CD4-positive, CD25-positive, alpha-beta regulatory T cell (primary cell): ENCODE measurements at places on chromosomes 5 and 9.

DNA sequence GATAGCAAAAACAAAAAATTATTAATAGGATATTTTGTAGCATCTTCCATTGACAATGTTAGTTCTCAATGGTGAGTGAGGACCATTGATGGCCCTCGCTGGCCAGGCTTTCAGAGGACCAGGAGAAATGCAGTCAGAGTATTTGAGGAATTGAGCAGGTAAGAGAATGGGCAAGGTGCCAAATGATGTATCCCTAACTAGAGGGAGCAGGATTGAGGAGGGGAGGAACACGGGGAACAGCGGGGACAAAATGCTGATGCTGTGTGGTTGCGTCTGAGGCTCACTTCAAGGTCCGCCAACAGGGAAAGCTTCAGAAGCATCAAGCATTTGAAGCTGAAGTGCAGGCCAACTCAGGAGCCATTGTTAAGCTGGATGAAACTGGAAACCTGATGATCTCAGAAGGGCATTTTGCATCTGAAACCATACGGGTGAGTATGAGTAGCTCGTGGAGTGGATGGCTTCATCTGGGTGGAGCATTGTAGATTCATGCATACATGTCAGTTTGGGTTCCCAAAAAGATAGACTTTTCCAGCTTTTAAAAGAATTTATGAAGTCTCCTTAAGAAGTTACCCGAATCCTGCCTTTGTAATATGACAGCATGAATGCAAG is 16.2 kb downstream of the SPTAN1 start:
- no peak for DNase-seq
- H3K27ac ChIP-seq: no peak overlapping the region
- no peak overlapping the region for H3K4me3 ChIP-seq
- peaks cover 68% of the 10 kb centered on the region for H3K36me3 ChIP-seq
- H3K27me3 ChIP-seq: no peaks in the 10 kb centered on the region
- H3K4me1 ChIP-seq: peaks cover 5% of the 10 kb centered on the region

DNA sequence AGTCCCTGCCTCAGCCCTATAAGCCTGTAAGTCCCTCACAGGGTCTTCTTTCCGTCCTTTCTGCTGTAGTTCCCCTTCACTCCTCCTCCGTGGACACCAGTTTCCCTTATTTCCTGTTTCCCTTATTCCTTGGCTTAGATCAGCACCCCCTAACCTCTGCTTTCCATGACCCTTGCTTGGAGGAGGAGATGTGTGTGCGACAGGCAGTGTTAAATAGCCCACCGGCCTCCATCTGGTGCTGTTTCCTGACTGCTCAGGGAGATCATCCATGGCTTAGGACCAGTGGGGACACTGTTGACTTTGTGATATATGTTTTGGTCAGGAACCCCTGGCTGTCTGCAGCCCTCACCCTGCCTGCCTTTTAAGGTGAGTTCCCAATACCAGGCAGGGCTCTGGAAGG is 34.1 kb upstream of the PSD2 start:
- H3K4me1 ChIP-seq: peaks cover 18% of the 10 kb centered on the region
- H3K36me3 ChIP-seq: no peaks in the 10 kb centered on the region
- no peak overlapping the region for H3K27ac ChIP-seq
- H3K27me3 ChIP-seq: peaks cover 10% of the 10 kb centered on the region
- H3K4me3 ChIP-seq: no peak overlapping the region

DNA sequence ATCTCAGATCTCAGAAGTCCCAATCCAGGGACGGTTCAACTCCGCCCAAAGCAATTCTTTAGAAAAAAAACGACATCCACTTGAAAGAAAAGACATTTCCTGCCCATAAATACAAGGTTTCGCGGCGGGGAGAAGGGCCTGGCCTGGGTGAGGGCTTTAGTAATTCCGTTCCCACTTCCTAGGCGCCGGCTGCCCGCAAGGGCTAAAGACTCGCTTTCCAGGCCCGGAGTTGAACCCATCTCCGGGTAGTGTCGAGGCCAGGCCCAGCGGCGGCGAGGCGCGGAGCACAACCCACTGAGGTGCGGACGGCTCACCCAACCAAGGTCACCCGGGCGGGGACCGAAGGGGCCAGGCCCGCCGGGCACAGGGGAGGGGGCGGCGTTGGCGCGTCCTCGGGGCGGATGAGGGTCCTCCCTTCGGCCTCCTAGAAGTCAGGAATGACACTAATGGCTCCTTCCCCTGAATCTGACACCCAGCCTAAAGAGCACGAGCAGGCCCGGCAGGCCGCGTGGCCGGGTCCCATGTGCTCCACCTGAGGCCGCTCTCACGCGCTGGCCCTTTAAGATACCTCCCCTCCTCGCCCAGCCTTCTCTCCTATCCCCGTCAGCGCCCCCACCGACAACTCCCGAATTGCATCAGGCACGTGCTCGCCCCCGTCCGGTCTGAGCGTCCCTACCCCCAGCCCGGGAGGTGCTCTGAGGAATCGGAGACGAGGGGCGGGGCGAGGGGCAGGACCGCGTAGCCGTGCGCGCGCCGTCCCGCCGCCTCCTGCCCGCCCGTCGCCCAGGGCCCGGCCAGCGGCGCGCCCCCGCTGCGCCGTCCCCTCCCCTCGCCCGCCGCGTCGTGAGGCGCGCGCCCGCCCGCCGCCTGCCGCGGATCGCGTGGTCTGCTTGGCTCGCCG is 467 bp upstream of the LARP1 start:
- peaks cover 30% of the 10 kb centered on the region for H3K4me1 ChIP-seq
- peak; percentile 99 for DNase-seq
- H3K4me3 ChIP-seq: peak overlapping the region; percentile 48

DNA sequence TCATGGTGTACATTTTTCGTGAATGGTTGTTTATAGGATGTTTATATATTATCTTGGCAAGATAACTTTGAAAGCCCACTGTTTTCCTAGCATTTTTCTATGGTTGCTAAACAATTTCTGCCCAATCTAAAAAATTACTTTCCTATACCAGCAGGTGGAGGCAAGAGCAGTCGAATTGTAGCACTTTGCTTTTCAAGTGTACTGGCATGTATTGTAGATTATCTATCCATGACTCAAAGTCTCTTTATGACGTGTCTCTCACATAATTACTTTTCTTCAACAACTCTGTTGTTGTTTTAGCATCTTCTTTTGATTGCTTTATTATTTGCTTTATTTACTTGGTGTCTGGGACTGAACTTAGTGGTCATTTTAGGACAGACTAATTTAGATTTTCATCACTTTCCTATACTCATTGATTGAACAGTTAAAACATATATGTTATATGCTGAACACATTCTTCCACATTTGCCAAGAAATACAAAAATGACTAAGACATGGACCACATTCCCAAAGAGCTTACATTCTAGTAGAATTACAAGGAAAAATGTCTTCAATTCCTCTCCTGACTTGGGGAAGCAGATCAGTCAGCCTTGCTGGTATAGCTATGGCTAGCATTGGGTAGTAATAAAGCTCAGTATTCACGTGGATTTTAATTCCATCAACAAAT is 20.7 kb downstream of the NLN start:
- no peak overlapping the region for H3K4me3 ChIP-seq
- no peak for DNase-seq
- H3K27ac ChIP-seq: no peak overlapping the region
- no peaks in the 10 kb centered on the region for H3K36me3 ChIP-seq

- H3K4me1 ChIP-seq: no peaks in the 10 kb centered on the region
- H3K27ac ChIP-seq: no peak overlapping the region
- no peak for DNase-seq
Observed at GRCh38 chr5:89117124-89117644, 234.2 kb upstream of the MEF2C start.

DNA sequence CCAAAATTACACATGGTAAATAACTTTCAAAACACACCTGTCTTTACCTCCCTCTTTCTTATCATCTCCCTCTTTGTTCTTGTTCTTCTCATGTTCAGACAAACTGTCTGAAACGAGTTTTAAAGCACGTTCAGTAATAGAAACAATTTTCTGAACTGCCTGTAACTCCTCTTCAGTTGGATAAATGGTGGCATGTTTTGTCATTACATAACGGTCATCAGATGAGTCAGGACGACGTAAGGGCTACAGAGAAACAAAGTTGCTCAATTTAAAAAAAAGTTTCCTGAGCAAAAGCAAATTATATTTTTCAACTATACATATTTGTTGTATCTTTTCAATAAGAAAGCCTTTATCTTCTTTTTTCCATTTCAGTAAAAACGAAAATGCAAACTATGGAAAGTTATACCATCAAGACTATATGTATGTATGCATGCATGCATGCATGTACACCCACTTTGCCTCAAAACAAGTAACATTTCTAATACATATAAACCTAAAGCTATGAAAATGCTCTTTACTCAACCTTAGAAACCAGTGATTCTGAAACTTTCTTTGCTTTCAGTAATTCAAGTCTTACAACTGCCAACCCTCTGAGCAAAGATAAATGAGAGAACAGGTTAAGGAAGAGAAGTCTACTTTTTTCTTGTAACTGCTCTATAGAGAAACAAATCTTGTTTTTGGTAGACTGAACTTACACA is 56.0 kb downstream of the ZFR start:
- no peak overlapping the region for H3K4me3 ChIP-seq
- H3K36me3 ChIP-seq: peaks cover 96% of the 10 kb centered on the region
- H3K27ac ChIP-seq: no peak overlapping the region
- peaks cover 4% of the 10 kb centered on the region for H3K4me1 ChIP-seq
- H3K27me3 ChIP-seq: no peaks in the 10 kb centered on the region

- no peak overlapping the region for H3K4me3 ChIP-seq
- no peaks in the 10 kb centered on the region for H3K27me3 ChIP-seq
- no peaks in the 10 kb centered on the region for H3K4me1 ChIP-seq
- no peak overlapping the region for H3K27ac ChIP-seq
- no peak for DNase-seq
- H3K36me3 ChIP-seq: no peaks in the 10 kb centered on the region
Observed at GRCh38 chr9:87278971-87279733, 218.5 kb upstream of the DAPK1 start.

DNA sequence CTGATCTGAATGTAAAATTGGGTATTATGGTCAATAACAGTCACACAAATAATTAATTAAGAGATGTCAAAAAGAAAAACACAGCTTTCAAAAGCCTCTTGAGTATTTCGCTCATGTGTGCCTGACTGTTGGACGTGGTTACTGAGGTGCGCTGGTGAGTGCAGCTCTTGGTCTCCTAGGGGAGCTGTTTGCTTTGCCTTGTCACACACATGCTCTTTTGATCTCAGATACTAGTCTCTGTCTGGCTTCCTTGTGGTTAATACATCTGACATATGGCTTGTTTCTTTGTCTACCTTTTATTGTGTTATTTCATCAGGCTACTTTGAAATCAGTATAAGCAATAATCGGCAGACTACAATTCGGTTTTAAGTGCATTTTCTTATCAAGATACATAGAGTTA is 51.5 kb downstream of the PCSK1 start:
- no peak overlapping the region for H3K27ac ChIP-seq
- no peaks in the 10 kb centered on the region for H3K36me3 ChIP-seq
- no peak overlapping the region for H3K4me3 ChIP-seq
- no peaks in the 10 kb centered on the region for H3K4me1 ChIP-seq

GRCh38 chr9:135404451-135405144 is 75.0 kb upstream of the PPP1R26 start:
- H3K36me3 ChIP-seq: no peaks in the 10 kb centered on the region
- H3K27ac ChIP-seq: no peak overlapping the region
- H3K27me3 ChIP-seq: no peaks in the 10 kb centered on the region
- H3K4me3 ChIP-seq: no peak overlapping the region

DNA sequence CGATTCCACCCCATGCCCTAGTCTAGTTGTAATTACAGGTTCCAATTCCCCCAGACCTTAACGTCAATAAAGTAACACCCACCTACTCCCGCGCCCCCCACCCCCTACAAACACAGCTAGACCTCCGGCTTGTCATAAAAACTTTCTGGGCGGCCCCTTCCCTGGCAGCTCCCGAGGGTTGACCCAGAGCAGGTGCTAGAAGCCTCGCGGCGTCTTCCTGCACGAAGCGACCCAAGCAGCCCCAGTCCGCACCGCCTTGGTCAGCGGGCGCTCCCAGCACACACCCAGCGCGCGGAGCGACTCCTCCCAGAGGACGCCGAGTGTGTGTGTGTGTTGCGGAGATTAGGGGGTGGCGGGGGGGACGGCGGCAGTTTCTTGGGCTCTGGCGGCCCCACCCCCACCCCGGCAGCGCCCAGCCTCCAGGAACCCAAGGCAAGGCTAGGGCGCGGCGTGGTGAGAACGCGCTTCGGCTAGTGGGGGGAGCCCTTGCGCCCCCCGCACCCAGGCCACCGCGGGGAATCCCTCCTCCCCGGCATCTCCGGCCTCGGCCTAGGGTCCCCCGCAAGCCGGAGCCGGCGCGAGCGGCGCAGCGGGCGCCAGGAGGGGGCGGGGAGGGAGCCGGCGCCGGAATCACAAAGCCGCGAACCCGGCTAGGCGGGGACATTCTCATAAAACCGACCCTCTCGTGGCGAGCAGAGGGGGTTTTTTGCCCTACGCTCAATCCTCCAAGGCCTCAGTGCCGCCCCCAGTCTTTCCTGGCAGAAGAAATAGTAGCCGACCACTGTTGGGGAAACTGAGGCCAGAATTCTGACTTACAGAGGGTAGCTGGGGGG is 2.2 kb downstream of the PCDH1 start:
- no peak overlapping the region for H3K4me3 ChIP-seq
- H3K27ac ChIP-seq: no peak overlapping the region
- DNase-seq: no peak

- no peak overlapping the region for H3K4me3 ChIP-seq
- no peaks in the 10 kb centered on the region for H3K4me1 ChIP-seq
- H3K27ac ChIP-seq: no peak overlapping the region
- no peaks in the 10 kb centered on the region for H3K36me3 ChIP-seq
Observed at GRCh38 chr5:80502800-80503199, 14.9 kb downstream of the FAM151B start.

- H3K4me3 ChIP-seq: peak overlapping the region; percentile 81
- DNase-seq: peak; percentile 4
- peak overlapping the region; percentile 86 for H3K27ac ChIP-seq
- no peaks in the 10 kb centered on the region for H3K27me3 ChIP-seq
Observed at GRCh38 chr9:19127871-19128500, 694 bp upstream of the PLIN2 start.

GRCh38 chr5:58927181-58927580 is 344.3 kb downstream of the RAB3C start:
- no peaks in the 10 kb centered on the region for H3K27me3 ChIP-seq
- DNase-seq: no peak
- no peaks in the 10 kb centered on the region for H3K36me3 ChIP-seq
- no peak overlapping the region for H3K27ac ChIP-seq
- no peak overlapping the region for H3K4me3 ChIP-seq

DNA sequence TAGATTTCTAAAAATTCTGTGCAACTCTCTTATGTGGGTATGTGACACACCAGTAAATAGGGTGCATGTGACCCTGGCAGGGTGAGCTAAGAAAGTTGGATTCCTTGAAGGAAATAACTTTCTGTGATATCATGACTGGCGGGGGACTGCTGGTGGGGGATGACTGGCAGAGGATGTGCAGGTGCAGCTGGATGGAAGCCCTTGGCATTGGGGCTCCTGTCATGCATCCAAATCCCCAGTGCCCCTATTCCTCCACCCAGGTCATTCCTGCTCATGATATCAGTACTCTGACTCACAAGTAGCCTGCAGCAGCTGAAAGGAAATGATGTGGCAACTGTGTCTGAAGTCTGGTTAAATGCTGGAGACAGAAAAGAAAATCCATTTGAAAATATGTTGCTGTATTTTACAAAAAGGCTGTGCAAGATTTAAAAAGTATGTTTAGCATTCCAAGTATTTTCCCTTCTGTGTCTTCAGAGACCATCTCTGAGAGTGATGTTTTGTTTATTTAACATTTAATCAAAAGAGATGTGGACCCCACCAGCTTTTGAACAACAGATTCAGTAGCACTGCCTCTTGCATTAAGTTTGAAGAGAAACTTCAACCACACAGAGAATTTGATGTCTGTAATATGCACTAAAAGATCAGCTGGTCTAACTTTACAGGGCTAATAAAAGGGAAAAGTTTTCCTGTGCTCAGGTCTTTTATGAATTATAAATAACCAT is 17.9 kb upstream of the ZSWIM6 start:
- H3K36me3 ChIP-seq: no peaks in the 10 kb centered on the region
- DNase-seq: no peak
- H3K4me3 ChIP-seq: no peak overlapping the region
- H3K27me3 ChIP-seq: peaks cover 3% of the 10 kb centered on the region
